ENCODE measurements at places on chromosomes 6 and 20.

GRCh38 chr20:9126527-9126926 lies 57.6 kb downstream of the PLCB4 start:
- DNase-seq = no peak

GRCh38 chr20:51728737-51729136 lies 39.5 kb downstream of the ATP9A start:
- no peak for DNase-seq

DNA sequence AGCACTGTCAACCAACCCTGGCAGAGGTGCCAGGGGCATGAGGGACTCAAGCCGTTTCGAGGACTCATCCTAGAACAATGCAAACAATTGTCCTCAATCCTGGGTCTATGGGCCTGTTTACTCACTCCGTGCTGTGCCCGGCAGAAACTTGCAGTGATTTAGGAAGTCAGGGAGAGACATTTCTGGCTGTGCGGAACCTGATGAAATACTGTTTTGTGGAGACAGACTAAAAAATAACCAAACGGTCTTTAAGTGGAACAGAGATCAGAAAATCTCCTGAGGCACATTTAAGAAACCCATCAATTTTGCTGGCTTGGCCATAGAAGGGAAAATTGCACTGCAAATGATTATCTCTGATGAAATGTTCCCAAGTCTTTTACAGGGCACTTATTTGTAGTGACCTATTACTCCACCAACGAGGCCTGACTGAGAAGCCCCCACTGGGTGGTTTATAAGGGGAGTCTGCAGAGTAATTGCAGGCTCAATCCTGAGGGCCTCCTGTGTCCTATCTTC lies 79.8 kb upstream of the KCNK16 start:
- DNase-seq = no peak

DNA sequence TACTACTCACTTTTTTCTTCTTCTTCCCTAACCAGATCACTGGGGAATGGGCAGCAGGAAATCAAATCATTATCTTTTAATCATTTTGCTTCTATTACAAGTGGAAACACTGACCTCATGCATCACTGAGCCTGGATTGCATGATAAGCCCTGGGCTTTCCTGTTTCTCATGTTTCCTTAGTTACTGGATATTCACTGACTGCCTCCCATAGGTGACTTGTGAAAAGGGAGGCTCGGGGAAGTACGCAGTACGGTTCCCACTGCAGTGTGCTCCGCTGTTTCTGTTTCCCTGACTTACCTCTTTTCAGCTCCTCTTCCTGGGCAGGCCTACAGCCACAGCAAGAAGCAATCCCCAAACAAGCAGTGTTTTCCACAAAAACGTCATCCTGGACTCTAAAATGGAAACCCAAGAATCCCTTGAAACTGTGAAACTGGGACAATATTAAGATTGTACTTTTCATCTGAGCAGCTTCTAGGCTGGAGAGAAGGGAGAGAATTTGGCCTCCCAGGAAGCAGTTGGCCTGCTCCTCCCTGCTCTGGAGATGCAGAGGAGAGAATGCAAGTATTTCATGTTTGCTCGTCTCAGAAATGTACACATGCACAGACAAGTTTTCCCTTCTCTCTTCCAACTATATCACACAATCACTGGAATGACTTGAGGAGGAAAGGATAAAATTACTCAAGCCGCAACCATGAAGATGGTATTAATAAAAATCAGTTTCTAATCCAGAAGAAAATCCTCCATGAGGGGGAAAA lies 13.1 kb downstream of the BTNL2 start:
- peak; percentile 76 for DNase-seq

DNA sequence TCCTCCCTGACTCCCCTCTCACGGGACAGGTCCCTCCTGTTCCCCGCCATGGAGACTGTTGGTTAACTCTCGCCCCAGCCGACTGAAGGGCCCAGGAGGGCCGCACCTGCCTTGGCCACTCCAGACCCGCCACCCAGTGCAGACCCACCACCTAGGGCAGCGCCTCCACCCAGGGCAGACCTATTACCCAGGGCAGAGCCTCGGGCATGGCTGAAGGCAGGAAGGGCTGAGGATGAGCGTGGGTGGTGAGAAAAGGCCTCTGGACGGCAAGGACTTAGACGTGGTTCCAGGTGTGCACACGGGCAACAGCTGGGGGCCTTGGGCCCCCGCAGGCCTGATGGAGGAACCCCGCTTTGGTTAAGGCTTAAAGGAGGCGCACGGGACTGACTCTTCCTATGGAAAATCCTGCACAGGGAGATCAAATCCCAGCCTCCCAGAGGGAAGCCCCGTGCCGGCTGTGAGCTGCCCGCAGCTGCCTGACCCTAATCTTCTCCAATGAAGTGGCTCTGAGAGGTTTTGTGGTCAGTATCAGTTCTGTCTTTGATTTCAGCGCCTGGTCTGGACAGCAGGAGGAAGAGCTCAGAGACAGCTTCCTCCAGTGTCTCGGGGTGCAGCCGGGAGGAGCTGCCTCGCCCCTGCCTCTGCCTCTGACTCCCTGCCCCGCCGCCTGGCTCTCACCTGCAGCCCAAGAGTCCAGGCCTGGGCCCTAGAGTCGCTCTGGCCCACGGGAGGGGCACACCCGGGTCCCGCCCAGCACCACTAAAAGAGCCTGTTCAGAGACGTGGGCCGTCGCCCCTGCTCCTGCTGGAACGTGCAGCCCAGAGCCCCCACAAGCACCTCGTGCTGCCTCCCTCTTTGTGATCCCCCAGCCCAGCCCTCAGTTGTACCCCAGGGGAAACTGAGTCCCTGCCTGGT lies 12.1 kb upstream of the CHRNA4 start:
- no peak for DNase-seq

DNA sequence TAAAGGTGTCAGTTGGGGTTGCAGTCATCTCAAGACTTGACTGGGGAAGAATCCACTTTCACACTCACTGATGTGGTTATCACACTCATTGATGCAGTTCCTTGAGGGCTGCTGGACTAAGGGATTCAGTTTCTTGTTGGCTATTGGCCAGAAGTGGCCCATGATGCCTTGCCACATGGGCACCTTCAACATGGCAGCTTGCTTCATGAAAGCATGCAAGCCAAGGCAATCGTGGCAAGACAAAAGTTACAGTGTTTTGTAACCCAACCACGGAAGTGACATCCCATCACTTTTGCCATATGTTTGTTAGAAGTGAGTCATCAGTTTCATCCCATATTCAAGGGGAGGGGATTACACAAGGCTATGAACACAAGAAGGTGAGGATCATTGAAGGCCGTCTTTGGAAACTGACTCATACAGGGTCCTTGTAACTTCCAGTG lies 3.8 kb upstream of the RANBP9 start:
- DNase-seq = peak; percentile 85

GRCh38 chr6:149318581-149319286 lies 1.2 kb downstream of the TAB2 start:
- peak; percentile 85 for DNase-seq

DNA sequence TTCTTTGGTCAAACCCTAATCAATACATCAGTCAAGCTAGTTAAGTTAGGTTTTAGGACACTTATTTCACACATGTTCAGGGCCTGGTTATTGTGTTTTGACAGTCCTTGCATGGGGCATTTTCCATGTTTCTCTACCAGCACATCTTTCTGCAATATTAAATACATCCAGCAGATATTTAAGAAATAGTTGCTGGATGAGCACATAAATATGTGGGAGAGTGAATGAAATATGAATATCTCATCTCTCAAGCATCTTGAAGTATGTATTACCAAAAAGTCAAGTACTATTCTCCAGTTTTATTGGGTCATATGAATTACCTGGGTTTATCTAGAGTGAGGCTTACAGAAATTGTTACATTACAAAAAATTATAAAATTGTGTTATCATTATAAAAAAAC lies 621.9 kb upstream of the GJE1 start:
- DNase-seq = no peak

- DNase-seq = peak; percentile 62
Measured at GRCh38 chr6:286681-287488, 5.4 kb upstream of the DUSP22 start.

DNA sequence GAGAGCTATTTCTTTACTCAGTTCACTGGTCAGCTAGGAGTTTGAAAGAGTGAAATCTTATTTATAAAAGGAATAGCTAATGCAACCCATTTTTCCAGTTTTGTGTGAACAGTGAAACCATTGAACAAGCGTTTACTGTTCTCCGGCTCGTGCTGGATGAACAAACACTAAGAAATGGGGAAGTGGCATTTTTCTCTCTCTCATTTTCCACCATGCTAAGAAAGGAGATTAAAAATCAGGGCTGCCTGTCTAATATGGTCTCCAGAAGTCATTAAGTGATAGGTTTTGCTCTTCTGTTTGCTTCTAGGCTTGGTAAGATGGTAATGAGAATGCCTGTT lies 774 bp upstream of the SFT2D1 start:
- DNase-seq = peak; percentile 79

- DNase-seq = no peak
Measured at GRCh38 chr6:51827580-51827979, 259.8 kb downstream of the PKHD1 start.

DNA sequence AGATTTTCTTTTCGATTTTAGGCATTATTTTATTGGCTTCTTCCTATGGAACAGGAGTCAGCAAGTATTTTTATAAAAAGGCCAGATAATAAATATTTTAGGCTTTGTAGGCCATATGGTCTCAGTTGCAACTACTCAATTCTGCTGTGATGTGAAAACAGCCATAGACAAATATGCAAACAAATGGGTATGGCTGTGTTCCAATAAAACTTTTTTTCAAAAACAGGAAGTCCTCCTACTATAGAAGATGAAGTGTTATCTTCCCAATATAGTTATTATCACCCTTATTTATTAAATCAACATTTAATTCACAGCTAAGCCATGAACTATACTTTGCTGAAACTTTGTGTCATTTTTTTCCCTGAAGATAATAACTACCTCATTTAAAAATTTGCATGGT lies 57.2 kb downstream of the CHD6 start:
- no peak for DNase-seq

- no peak for DNase-seq
Measured at GRCh38 chr20:5833309-5833941, 83.2 kb downstream of the SHLD1 start.

DNA sequence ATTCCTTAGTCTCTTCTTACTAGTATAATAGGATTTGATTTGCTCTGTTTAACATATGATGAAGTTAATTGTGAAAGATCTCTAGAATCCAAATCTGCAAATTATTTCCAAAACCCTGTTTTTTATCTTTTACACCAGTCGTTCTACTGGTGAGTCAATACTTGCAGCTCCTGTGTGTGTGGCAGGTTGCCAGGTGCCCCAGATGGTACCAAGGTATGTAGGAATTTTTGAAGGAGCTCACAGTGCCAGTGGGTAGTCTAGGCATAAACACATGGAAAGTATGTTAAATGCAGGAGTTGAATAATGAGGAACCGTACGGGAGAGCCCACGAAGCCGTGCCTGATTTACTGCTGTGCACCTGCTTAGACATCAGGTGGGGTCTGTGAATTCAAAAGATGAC lies 192.2 kb downstream of the FARS2 start:
- DNase-seq = no peak

DNA sequence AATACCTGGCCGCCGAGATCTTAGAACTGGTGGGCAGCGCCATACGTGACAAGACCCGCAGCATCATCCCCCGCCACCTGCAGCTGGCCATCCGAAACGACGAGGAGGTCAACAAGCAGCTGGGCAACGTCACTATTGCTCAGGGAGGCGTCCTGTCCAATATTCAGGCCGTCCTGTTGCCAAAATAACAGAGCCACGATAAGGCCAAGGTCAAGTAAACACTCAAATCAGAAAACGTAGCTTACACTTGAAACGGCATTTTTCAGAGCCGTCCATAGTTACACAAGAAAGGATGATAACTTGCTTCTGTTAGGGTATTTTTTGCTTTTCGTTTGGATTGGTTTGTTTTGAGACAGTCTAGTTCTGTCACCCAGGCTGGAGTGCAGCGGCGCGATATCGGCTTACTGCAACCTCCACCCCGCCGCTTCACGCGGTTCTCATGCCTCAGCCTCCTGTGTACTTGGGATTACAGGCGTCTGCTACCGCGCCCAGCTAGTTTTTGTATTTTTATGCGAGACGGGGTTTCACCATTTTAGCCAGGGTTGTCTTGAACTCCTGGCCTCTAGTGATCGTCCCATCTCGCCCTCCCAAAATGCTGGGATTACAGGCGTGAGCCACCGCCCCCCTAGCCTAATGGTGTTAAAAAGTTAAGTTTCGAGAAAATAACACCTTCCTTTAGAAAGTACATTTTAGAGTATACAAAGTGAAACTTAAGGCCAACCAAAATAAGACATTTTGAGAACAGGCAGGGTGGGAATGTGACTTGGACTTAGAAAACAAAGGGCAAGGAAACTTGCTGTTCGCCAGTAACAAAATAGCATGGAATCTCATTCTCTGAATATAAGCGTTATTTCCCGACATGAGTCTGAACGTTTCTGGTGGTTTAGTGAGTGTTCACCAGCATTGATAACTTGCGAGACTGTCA lies 42.8 kb upstream of the HFE start:
- peak; percentile 9 for DNase-seq

- peak; percentile 95 for DNase-seq
Measured at GRCh38 chr20:1537731-1538058, 19.8 kb downstream of the SIRPD start.

- DNase-seq = no peak
Measured at GRCh38 chr6:24931718-24932691, 3.8 kb downstream of the RIPOR2 start.

DNA sequence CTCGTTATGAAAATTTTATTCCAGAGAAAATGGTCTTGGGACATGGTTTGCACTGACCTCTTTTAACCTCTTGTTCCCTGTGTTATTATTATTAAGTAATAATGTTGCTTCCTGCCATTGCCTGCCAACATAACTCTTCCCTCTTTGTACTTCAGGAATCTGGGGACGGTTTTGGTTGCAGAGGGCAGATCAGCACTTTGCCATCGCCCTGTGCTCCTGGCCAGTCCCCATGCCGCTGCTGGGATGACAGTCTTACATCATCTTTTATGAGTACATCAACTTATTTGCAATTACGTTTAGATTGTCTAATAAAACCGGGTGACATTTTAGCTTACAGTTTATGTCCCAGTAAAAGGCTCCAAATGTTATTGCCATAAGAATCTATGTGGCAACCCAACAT lies 157.2 kb downstream of the CDH26 start:
- peak; percentile 59 for DNase-seq

- peak; percentile 10 for DNase-seq
Measured at GRCh38 chr6:96836631-96837080, 621 bp downstream of the GPR63 start.

GRCh38 chr6:109023356-109023925 lies 71.2 kb downstream of the SESN1 start:
- no peak for DNase-seq

DNA sequence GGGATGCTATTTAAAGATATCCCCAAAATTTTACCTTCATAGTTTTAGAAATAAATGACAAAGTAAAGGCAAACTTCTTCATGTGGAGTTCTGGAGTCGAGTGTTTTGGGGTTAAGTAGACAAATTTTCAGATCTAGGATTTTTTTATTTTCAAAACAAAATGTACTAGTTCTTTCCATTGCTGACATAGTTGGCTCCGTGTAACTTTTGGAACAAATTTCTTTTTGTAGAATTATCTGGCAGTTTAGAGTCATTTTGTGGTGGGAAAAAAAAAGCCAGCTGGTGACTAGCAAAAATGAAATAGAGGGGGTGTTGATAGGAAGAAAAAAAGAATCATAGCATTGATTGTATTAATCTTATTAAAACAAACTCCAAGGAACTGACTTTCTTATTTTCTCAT lies 131.6 kb upstream of the TCF21 start:
- DNase-seq = no peak

- peak; percentile 18 for DNase-seq
Measured at GRCh38 chr20:62337558-62338293, 29.4 kb downstream of the LAMA5 start.

Data from suppressor macrophage treated with lipopolysaccharide for 1 hour (primary cell).